Lower leg skin (tissue), 4 donors: ENCODE measurements at places on chromosomes 3 and 15. TPM values are rescaled to one million over a fixed set of nuclear protein-coding genes. Genes with fewer than 3 reads are reported as not detected.

Gene GOLGA8Q
- total RNA-seq, result 0.93 TPM

GRCh38 chr3:69385723-69386555 lies at the start of gene FRMD4B:
Gene FRMD4B (minus strand): TSS chr3:69386088. CDS start chr3:69385989, 99 bp downstream.
- DNase-seq, result peak; percentile 92

Gene ZNF660
- 0.13 TPM for total RNA-seq

Gene GOLGA8S
- 0.17 TPM for total RNA-seq

Gene HTR3E
- total RNA-seq, result not detected

- no peak for DNase-seq
Measured at GRCh38 chr3:71341721-71342120, 241.8 kb downstream of the FOXP1 start.

Gene SGO1
- total RNA-seq, result 1.6 TPM

DNA sequence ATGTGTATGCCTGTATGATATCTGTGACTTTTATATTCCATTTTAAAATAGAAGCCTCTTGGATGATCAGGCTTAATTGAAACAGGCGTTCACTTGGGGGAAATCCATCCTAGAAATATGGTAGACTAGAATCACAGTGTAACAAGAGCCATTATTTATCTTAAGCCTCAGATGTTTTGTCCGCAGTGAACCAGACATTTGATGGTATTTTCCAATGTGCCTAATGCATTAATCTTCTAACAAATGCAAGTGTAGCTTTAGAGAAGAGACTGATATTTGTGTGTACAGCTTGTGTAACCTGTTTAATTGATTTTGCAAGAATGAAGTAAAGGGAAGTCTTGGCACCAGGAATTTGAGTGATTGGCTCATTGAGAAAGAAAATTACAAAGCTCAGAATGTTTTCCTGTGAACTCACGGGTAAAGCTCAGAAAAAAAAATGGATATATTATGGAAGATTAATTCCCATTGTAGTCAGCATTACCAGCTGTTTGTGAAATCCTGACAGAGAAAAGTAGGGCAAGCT lies 155.7 kb downstream of the SV2B start:
- DNase-seq, result no peak

GRCh38 chr15:80967451-80967850 lies 22.2 kb downstream of the MESD start:
- DNase-seq, result peak; percentile 34

- no peak for DNase-seq
Measured at GRCh38 chr3:10474847-10475246, 30.5 kb downstream of the ATP2B2 start.

Gene CPB1
- total RNA-seq, result not detected
